ENCODE measurements at places on chromosomes 4 and X.

DNA sequence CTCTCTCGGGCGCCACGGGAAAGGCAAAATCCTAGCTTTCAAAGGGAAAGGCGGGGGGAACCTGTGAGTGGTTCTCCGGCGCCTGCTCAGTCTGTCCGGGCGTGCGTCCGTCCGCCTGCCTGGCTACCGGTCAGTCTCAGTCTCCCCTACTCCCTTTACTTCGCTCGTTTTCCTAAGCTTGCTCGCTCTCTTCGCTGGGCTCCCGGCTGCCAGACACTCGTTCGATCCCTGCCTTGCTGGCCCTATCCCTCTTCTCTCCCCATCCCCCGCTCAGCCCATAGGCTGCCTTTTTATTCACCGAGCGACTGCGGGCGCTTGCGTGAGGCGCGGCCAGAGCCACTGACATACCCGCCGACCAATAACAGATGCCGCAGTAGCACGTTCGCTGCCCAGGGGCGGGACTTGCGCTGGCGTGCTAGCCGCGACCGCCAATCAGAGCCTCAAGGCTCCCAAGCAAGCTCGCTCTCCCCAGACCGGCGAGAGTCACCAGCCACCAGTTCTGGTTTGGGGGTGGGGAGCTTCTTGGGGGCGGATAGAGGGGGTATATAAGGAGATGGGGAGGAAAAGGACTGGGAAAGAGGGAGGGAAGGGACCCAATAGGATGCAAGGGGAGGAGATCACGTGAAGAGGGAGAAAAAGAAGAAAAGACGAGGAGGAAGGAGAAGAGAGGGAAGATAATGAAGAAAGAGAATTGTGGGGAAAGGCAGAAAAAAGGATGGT lies 30.0 kb downstream of the ARHGEF9 start:
- peak; percentile 76 for DNase-seq

DNA sequence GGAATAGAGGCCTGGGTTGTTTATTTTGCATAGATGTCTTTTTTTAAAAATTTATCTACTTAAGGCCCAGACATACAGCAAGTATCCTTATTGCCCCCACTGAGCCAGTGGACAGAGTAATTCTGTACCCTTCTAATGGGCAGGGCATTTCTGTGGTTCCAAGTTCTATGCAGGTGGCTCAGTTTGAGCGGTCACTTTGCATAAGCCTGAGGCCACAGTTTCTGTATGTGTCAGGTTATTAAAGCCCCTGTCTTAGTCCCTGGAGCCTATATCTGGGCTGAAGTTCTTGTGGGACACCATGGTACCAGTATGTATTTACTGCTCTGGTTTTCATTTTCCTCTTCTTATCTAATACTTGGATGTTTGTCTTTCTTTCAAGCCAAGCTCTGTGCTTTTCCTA lies 168.8 kb downstream of the MID1IP1 start:
- no peak for DNase-seq

GRCh38 chr4:177737387-177737940 lies 295.2 kb upstream of the AGA start:
- no peak for DNase-seq

- no peak for DNase-seq
Measured at GRCh38 chrX:13761606-13762414, 27.3 kb downstream of the OFD1 start.

GRCh38 chrX:108000751-108001150 lies 18.6 kb upstream of the TEX13B start:
- no peak for DNase-seq

- no peak for DNase-seq
Measured at GRCh38 chrX:38627683-38628082, 66.3 kb downstream of the TSPAN7 start.

- DNase-seq = no peak
Measured at GRCh38 chr4:113450295-113451080, 311.1 kb downstream of the CAMK2D start.

DNA sequence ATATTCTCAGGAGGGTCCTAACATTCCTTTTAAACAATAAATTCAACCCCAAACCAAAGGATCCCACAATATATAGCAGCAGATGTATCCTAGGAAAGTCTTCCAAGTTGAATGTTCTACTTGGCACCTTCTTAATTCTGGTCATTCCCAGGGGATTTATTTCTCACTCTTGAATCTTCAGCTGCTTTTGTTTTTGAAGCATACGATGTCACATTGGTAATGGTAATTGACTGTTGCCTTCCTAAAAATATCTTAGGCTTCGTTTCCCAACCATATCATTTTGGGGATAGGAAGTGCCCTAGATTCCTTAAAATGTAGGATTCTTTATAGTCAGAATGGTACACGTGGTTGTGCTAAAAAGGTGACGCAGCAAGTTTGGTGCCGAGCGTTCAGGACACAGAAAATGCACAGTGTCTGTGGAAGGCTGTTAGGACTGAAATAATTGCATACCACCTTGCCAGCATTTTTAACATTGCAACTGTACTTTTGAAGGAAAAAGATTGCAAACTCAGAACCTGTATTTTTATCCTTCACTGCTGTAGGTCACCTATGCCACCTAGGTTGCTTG lies 8.1 kb downstream of the SNX25 start:
- no peak for DNase-seq

- no peak for DNase-seq
Measured at GRCh38 chr4:72390409-72390808, 178.6 kb downstream of the ADAMTS3 start.

GRCh38 chrX:97987979-97988378 lies 1104.3 kb downstream of the RPA4 start:
- no peak for DNase-seq

DNA sequence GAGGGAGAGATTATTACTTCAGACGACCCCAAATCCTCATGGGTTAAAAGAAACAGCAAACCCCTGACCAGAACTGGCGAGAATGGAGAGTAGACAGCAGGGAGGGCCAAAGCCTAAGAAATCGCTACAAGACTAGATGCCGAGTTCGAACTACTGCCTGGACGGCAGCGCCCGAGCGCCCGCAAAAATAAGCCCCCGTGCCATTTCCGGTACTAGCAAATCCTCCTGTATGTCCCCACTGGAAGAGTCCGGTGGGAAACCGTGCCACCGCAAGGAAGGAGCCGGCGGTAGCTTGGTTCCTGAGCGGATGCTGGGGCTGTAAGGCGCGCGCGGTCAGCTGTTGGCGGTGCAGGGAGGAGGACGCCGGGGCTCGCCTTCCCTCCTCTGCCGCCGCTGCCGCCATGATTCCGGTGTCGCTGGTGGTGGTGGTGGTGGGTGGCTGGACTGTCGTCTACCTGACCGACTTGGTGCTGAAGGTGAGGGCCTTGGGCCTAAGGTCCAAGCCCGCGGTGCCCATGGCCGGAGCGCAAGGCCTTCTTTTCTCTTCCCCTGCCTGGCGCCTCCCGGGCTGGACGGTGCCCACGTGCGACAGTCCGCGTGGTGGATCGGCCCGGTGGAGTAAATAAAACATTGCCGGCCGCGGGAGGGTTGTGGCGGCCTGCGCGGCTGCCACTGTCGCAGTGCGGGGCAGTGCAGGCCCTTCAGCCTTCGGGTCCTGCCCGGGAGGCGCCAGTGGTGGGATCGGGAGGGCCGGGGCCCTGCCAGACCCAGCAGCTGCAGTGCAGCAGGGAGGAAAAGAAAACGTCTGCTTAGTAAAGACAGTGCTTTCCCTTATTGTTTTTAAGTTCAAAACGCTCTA lies at the start of gene MBTPS2:
Gene MBTPS2 (plus strand): TSS at position 284 of the 859 bp plus-strand sequence. CDS start 118 bp downstream, at position 402.
- peak; percentile 58 for DNase-seq

- DNase-seq = no peak
Measured at GRCh38 chr4:182083671-182084410, 159.4 kb upstream of the TENM3 start.

GRCh38 chr4:14130551-14130950 lies 503.0 kb upstream of the BOD1L1 start:
- no peak for DNase-seq

- peak; percentile 28 for DNase-seq
Measured at GRCh38 chrX:150587585-150588503, 19.4 kb downstream of the MTM1 start.

DNA sequence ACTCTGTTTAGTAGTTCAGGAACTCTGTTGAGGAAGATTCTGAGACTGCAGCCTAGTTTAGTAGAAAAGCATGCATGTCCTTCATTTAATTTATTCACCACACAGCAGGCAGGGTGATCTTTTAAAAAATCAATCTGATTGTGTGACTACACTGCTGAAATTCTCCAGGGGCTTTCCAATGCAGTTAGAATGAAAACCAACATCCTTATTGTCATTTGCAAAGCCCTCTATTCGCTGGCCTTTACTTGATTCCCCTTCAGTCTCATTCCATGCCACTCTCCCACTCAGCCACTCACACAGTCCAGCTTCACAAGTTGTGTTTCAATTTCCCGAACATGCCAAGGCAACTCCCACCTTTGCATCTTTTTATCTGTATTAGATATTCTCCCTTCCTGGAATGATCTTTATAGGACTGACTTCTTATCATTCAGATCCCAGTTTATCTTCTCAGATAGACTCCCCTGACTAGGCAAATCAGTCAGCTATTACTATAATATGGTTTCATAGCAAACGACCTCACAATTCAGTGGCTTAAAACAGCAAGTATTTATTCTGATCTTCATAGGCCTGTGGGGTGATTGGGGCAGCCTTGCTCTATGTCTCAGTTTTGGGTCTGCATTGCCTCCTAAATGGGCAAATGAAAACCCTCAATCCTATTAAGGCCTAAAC lies 21.3 kb upstream of the FTHL17 start:
- no peak for DNase-seq

DNA sequence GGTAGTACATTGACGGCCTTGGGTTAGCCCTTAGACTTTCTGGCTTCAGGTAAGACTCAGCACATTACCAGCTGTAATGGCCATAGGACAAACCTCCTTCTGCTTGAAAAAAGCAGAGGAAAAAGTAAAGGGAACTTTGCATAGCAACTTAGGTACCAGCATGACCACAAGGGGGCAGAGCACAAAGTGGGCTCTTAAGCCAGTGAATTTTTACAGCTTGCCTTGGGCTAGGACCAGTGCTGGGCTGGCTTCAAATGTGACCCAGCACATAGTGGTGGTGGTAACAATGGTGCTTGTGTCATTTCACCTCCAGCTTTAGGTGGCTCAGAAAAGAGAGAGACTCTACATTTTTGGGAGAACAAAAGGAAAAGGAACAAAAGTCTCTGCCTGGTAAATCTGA lies 66.1 kb downstream of the KLHL4 start:
- no peak for DNase-seq

DNA sequence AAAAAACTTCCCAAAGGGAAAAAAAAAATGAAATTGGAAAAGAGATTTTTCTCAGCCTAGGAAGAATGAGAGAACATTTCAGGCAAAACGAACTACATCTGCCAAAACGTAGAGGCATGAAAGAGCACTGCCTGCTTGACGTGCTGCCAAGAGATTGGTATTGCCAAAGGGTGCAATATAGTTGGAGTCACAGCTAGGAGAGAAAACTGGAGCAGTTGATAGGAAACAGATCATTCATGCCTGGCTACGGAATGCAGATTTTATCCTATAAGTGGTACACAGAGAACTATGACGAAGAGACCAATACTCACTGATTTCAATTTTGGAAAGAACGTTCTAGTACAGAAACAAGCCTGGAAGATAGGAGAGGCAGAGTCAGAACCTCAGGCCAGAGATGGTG lies 68.4 kb upstream of the IQCM start:
- DNase-seq = no peak

DNA sequence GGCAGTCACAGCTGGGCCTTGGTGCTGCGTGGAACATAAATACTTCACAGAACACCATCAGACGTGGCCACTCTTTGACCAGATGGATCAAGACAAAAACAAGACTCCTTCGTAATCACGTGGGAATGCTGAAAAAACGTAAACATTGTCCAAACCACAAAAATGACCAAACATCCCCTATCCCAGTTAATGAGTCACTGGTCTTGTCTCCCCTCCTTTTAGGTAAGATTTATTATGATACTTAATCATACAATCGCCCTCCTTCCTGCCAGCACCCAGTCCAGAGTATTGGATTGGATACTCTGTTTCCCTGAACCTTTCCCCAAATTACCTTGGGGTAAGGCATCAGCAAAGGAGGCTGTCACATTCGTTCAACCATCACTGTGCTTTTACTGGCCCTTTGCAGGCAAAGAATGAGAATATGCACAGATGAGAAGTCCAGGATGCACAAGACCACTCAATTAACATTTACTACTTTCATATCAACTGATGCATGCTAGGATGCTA lies 601 bp upstream of the TCEANC start:
- no peak for DNase-seq

GRCh38 chr4:8866828-8867623 lies 4.6 kb downstream of the HMX1 start:
- no peak for DNase-seq

GRCh38 chr4:145690610-145691009 lies 10.7 kb downstream of the C4orf51 start:
- no peak for DNase-seq

DNA sequence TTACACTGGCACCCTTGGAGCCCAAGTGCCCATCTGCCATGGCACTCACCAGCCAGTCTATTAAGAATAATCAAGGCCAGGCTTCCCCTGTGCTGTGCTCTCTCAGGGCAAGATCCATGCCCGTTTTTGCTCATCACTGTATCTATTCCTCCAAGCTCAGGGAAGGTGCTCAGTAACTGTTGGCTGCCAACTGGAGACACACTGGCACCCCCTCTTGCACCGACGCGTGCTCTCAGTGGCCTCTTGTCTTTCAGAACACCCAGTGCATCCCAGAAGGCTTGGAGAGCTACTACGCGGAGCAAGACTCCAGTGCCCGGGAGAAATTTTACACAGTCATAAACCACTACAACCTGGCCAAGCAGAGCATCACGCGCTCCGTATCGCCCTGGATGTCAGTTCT lies 30.1 kb downstream of the NSG1 start:
- DNase-seq = no peak

All from naive thymus-derived CD8-positive, alpha-beta T cell (primary cell).